ENCODE measurements at places on chromosomes 5 and 9.

GRCh38 chr5:132526974-132527564, 16.3 kb downstream of the IL5 start:
- no peak overlapping the region for H3K27ac ChIP-seq
- DNase-seq, result no peak
- no peak overlapping the region for H3K4me3 ChIP-seq
- no peaks in the 10 kb centered on the region for H3K36me3 ChIP-seq

GRCh38 chr5:1210832-1211251, 9.4 kb downstream of the SLC6A19 start:
- H3K36me3 ChIP-seq, result no peaks in the 10 kb centered on the region
- H3K4me1 ChIP-seq, result no peaks in the 10 kb centered on the region
- no peak overlapping the region for H3K4me3 ChIP-seq
- DNase-seq, result no peak
- peaks cover under 1% of the 10 kb centered on the region for H3K27me3 ChIP-seq

DNA sequence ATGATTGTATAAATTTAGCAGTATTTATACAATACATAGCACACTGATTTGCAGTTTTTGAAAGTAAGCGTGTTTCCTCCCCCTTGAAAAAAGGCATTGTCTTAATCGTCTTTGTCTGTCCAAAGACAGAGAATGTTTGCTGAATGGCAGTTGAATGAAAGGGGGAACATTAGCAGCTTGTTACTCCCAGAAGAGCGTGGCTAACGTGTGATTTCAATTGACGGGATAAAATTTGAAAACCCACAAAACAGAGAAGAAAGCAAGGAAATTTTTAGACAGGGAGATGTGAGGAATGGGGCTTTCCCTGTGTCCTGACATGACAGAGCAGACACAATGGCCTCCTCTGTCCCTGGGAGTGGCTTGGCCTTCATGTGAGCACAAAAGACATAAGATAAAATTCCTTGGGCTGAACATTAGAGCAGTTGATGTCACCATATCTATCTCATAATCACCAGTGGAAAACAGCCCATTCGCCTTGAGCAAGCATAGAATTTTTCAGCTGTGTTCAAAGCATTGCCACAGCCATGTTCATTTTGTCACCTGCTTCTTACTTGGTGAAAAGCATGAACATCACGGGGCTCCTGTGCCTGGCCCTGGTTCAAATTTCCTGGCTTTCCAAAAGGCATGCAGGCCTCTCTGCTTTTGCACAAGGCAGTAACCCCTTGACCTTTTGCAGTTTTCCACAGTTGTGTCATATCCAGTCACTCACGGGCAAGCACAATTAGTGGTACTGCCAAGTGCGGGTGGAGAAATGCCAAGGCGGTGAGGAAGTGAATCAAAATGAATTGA, 126.9 kb downstream of the TLE1 start:
- H3K36me3 ChIP-seq, result no peaks in the 10 kb centered on the region
- H3K4me3 ChIP-seq, result no peak overlapping the region
- no peak for DNase-seq

DNA sequence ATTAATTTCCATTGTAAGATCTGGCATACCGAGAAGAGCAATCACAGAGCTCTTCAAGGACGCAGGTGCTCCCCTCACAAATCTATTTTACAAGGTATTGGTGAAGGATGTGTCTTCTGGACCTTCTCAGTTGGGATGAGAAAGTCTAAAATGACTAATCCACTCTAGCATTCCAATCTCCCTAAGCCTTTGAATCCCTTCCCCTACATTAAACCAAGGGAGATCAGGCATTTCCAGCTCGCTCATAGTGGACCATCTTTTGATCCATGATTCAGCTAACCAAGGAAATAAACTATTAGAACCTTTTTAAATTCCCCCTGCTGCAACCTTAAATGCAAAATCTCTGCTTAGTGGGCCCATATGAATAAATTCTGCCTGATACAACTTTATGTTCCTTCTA, 95.9 kb upstream of the FBN2 start:
- no peaks in the 10 kb centered on the region for H3K4me1 ChIP-seq
- no peak overlapping the region for H3K4me3 ChIP-seq
- H3K36me3 ChIP-seq, result no peaks in the 10 kb centered on the region
- H3K27me3 ChIP-seq, result no peaks in the 10 kb centered on the region
- no peak overlapping the region for H3K27ac ChIP-seq
- DNase-seq, result no peak

DNA sequence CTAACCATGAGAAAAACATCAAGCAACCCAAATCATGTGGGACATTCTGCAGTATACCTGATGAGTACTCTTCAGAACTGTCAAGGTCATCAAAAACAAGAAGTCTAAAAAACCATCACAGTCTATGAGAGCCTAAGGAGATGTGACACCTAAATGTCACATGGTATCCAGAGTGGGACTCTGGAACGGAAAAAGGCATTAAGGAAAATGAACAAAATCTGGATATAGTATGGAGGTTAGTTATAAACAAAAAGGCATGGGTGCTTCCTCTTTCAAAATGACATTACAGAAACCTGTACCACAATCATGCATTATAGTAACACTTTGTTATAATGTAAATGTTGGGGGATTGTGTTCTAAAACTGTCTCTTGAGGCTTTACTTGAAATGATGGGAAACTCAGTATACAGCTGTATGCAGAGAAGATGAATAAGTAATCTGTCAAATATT, 47.4 kb downstream of the PRKACG start:
- H3K27ac ChIP-seq, result no peak overlapping the region
- DNase-seq, result no peak

Measured in activated CD4-positive, alpha-beta memory T cell treated with anti-CD3 and anti-CD28 coated beads for 36 hours (primary cell).